CD8-positive, alpha-beta memory T cell (primary cell): ENCODE measurements at places on chromosomes 2 and 18. TPM values are rescaled to one million over a fixed set of nuclear protein-coding genes. Genes with fewer than 3 reads are reported as not detected.

GRCh38 chr2:99181624-99182000, 628 bp downstream of the MRPL30 start:
- DNase-seq: no peak

DNA sequence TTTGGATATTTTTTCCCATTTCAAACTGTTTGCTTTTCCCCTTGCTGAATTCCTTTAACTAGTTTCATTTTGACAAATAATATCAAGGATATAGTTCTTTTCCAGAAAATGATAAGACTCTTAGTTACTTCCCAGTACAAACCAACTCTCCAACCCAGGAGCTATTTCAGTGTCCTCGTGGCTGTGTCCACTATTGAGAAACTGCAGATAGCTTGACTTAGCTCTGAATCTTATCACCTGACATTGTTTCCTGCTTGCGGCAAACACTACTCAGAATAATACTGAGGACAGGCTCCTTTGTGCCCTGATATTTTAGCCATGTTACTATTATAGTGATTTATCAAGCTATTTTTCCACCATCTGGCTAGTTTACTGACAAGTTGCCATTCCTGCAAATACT, 74.6 kb downstream of the KLF7 start:
- no peak for DNase-seq

- no peak for DNase-seq
Measured at GRCh38 chr2:106858810-106859209, 27.2 kb downstream of the ST6GAL2 start.

DNA sequence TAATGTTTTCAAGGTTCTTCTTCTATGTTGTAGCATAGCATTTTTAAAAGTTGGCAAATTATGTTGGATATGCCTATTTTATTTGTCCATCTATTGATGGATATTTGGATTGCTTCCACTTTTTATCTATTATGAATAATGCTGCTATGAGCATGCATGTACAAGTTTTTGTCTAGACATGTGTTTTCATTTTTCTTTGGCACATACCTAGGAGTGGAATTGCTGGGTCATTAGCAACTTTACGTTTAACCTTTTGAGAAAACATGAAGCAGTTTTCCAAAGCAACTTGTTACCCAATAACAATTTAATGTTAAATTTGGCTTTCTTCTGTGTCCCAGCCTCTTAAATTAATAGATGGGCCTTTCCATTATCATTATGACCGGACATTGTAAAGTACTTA, 30.3 kb downstream of the DNAH6 start:
- DNase-seq: no peak

- DNase-seq: no peak
Measured at GRCh38 chr2:54520687-54521086, 64.6 kb downstream of the SPTBN1 start.

- DNase-seq: no peak
Measured at GRCh38 chr2:4873364-4873763, 818.8 kb upstream of the SOX11 start.

DNA sequence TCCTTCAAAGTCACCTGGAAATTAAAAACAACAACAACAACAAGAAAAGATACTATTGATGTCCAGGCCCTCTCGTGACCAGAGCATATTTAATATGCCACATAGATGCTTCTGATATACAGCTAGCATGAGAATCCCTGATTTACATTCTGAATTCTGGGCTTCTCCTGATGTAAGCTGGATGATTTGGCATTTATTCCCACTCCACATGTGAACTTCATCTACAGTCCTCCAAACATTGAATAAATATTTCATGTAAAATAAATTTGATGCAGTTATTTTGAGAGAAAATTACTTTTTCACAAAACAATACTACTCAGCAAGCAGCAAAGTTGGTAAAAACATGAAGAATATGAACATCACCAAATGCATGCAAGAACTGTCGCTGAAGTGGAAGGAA, 453.2 kb upstream of the SETBP1 start:
- DNase-seq: no peak

DNA sequence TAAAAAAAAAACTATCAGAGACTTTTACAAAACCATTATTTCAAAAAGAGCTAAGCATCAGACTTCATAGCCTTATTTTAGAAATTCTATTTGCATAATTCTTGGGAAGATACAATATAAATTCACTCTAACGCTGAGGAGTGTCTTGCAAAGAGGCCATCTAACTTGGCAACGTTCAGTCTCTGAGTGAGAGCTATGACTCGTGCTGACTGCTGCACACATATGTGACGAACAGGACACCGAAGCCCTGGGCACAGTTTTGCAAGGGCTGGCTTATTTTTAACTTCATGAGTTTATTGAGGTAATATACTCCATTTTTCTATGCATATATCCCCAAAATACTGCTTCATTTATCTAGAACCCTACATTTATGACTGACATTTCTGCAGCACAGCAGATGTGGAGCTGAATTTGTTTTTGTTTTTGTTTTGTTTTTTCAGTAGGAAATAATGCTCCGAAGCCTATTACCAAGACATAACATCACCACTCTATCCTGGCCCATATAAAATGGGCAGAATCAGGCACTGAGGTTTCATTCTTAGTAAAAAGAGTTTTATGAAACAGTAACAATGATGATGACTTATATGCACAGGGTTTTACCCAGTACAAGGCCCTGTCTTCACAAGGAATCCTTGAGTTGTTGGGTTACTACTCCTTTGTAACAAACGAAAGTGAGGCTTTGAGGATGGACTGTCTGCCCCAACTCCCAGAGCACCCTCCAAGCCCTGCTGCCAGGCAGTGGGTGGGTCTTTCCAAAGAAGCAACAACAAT, 68.3 kb downstream of the CRACDL start:
- DNase-seq: no peak

DNA sequence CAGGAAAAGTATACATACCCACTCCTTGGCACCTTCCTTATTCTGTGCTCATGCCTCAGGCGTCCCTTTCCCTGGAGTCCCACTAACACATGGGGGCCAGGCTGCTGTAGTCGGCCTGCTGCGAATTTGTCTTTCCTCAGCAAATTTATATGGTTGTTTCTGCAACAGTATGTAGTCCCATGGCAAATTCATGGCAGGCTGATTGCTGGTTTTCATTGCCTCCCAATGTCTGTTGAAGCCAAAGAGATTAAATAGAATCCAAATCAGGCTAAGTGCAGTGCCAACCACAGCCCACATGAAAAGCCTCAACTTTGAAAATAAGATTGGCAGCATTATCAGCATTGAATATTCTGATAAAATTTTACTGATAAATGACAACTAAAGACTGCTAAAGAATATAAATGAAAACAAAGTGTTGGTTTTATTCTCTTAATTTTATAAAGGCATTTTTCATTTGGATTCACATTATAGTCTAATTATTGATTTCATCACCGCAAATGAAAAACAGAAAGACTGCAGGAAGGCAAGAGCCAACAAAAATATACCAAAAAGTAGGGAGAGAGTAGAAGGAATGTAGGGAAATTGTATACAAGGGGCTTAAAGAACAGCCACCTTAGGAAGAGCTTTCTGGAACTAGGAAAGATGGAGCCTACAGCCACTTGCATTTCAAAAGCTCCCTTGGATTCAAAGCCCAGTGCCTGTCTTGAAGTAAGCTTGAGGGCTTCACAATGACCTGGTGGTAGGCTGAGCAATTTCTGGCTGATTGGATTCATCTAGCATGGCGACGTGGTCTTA, 283.7 kb upstream of the MMADHC start:
- DNase-seq: no peak

GRCh38 chr2:173370198-173370597, 15.5 kb downstream of the CDCA7 start:
- no peak for DNase-seq

DNA sequence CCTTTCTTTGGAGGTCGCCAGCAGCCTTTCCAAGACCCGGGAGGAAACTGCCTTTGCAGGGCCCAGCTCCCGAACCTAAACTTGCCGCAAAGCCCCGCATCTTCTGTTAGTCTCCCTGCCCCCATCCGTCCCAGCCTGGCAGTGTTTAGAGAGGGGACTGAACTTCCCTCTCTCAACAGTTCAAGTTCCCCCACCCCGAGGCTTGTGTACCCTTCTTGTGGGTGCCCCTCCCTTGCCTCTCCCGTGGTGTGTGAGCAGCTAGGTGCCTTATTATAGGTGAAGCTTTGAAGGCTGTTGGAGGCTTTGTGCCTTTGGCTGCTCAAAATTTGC, 1.4 kb downstream of the LBH start:
- peak; percentile 28 for DNase-seq

- DNase-seq: peak; percentile 97
Measured at GRCh38 chr18:48940854-48941611, 9.7 kb downstream of the SMAD7 start.

Gene OR6B2
- total RNA-seq: not detected
